Thymus (tissue), 14 donors: ENCODE measurements at places on chromosomes 11 and 22.

- no peak for DNase-seq
Measured at GRCh38 chr11:123065621-123066020, 3.7 kb upstream of the HSPA8 start.

DNA sequence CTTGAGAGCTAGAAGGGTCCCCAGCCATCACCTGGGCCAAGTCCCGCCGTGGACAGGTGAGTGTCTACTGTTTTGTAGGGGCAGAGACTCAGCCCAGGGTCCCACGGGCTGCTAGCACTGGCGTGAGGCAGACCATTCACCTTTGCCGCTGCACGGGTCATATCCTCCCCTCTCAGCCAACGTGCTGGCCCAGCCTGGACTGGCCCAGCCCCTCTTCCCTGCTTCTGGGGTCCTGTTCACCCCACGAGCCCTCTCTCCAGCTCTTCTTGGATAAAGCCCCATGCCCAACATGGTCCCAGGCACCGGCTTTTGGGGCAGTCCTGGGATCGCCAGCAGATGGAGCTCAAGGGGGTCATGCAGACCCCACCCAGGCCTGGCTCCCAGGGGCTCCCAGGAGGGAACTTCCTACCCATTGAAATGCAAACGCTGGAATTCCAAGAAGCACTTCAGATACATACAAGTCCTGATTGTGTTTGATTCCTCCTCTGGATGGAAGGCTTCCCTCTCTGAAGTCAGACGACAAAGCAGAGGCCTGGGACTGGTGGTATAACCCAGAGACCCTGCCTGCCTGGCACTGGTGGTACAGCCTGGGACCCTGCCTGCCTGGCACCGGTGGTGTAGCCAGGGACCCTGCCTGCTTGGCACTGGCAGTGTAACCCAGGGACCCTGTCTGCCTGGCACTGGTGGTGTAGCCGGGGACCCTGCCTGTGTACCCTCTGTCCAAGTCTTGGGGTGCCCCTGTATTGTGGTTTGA, 8.9 kb upstream of the SEPTIN5 start:
- no peak for DNase-seq

- no peak for DNase-seq
Measured at GRCh38 chr11:931385-931784, 5.7 kb downstream of the AP2A2 start.

- no peak for DNase-seq
Measured at GRCh38 chr22:39221999-39222686, 22.6 kb downstream of the PDGFB start.

GRCh38 chr11:117610045-117610444, 187.0 kb downstream of the DSCAML1 start:
- no peak for DNase-seq

- DNase-seq = no peak
Measured at GRCh38 chr11:17931595-17931994, 81.3 kb downstream of the SERGEF start.

- no peak for DNase-seq
Measured at GRCh38 chr11:1181853-1182535, 24.2 kb downstream of the MUC5AC start.

DNA sequence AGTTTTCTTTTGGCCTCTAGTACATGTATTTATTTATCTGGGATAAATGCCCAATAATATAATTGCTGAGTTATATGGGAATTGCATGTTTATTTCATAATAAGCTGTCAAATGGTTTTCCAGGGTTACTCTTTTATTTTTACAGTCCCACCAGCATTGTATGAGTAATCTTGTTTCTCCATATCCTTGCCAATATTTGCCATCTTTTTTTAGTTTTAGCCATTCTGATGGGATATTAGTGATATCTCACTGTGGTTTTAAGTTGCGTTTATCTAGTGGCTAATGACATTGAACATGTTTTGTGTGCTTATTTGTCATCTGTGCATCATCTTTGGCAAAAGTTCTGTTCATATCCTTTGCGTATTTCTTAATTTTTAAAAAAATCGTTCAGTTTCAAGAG, 372.8 kb upstream of the CCDC179 start:
- DNase-seq = no peak

DNA sequence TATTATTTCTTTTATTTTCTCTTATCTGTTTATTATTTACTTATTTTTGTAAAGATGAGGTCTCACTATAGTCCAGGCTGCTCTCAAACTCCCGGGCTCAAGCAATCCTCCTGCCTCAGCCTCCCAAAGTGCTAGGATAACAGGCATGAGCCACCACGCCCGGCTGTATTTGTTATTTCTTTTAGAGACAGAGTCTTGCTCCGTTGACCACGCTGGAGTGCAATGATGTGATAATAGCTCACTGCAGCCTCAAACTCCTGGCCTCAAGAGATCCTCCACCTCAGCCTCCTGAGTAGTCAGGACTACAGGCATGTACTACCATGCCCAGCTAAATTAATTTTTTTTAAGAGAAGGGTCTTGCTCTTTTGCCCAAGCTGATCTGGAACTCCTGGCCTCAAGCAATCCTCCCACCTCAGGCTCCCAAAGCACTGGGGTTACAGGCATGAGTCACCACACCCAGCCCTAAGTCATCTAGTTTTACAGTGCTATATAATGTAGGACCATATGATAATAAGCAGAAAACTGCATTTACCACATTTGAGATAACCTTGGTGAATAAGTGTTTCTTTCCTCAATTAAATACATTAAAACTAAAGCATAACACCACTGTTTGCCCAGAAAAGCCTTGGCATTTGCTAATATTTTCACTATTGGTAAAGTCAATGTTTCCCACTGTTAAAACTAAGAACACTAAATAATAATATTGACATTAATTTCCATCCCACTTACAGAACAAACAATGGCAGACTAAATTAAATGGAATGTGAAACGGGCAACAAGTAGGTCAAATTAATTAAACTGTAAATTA, 127.5 kb downstream of the SIK3 start:
- no peak for DNase-seq

GRCh38 chr11:111526501-111526900, 11.9 kb downstream of the HOATZ start:
- no peak for DNase-seq

DNA sequence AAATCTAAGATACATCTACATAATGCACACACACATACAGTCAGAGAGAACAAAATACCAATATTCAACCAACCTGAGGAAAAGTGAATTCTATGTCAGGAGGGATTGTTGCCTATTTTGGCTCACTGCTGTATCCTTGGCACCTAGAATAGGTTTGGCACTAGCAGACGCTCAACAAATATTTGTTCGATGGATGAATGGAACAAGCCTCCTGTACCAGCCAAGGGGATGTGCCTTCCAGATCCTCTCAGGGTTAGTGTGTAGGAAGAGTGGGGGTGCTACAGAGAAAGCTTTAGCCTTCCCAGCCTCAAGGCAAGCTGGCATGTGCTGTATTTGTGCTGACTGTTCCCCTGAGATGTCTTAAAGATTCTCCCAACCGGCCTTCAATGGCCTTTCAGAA, 23.3 kb upstream of the POU2AF1 start:
- no peak for DNase-seq

DNA sequence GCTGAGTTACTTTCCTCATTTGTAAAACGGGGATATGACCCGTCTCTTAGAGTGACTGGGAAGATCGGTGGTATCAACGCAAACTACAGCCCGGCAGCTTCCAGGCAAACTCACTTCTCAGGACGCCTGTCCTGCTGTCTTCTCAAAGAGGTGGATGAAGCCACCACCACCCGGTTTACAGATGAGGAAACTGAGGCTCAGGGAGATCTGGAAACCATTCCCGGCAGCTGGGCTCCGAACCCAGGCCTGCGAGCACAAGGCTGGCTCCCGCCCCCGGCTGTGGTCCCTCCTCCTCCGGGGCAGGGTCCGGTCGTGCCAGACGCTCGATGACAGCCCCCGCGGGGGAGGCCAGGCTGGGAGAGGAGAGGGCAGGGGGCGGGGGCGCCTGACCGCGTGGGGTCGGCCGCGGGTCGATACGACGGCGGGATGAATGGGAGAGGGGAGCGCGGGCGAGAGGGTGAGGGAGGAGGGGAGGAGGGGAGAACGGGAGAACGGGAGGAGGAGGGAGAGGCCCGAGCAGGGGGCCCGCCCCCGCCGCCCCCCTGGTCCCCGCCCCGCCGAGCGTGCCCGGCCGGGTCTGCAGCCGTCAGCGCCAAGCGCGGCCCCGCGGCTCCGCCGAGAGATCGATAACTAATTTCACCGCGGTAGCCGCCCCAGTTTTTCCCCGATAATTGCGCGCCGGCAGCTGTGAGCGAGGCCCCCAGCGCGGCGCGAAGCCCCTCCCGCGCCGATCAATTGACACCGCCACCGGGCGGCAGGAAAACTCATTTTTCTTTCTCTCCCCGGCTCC, 14.0 kb downstream of the IGLL1 start:
- DNase-seq = no peak

GRCh38 chr22:44382116-44383038, 69.6 kb upstream of the SHISAL1 start:
- no peak for DNase-seq

DNA sequence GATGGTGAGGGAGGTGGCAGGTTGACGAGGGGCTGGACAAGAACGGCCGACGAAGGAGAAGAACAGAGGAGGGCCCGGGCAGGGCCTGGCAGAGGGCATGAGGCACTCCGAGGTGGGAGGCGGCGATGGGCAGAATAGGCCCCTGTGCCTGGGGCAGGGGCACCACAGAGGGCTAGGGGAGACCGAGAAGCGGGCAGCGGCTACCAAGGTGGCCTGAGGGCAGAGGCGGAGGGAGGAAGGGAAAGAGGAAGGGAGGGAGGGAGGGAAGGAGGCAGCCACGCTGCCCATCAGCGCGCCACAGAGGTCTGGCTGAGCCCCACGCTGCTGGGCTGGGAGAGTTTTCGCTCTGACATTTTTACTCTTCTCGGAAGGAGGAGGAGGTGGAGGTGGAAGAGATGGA, 11.3 kb downstream of the LSP1 start:
- no peak for DNase-seq

DNA sequence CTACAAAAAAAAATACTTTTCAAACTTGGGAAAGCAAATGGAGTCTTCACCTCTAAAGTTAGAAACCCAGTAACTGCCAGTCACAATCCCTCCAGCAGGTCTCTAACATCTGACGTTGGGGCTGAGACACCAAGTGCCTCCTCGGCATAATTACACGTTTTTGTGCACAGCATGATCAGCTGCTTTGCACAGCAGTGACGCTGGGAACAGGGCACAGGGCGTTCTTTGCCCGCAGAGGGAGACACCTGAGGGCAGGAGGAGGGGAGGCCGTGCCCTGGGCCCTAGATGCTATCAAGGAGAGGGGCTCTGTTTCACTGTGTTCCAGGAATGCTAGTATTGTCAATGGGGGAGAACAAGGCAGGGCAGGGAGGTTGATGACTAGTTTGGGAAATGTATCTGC, 120.1 kb downstream of the PARVA start:
- DNase-seq = no peak
